Effector CD8-positive, alpha-beta T cell (primary cell): ENCODE measurements at places on chromosomes 11 and 22.

GRCh38 chr11:119794756-119795155, 65.8 kb upstream of the NECTIN1 start:
- no peak for DNase-seq

- no peak for DNase-seq
Measured at GRCh38 chr11:66457826-66458225, 8.9 kb upstream of the PELI3 start.

DNA sequence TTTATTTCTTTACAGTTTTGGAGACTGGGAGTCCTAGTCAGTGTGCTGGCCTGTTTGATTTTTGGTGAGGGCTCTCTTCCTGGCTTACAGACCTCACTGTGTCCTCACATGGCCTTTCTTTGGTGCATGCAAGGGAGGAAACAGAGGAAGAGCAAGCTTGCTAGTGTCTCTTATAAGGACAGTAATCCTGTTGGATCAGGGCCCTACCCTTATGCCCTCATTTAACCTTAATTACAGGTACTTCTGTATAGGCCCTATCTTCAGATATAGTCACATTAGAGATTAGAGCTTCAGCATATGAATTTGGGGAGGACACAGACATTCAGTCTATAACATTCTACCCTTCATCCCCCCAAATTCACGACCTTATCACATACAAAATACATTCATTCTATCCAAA, 14.3 kb downstream of the ZC3H7B start:
- DNase-seq: no peak

DNA sequence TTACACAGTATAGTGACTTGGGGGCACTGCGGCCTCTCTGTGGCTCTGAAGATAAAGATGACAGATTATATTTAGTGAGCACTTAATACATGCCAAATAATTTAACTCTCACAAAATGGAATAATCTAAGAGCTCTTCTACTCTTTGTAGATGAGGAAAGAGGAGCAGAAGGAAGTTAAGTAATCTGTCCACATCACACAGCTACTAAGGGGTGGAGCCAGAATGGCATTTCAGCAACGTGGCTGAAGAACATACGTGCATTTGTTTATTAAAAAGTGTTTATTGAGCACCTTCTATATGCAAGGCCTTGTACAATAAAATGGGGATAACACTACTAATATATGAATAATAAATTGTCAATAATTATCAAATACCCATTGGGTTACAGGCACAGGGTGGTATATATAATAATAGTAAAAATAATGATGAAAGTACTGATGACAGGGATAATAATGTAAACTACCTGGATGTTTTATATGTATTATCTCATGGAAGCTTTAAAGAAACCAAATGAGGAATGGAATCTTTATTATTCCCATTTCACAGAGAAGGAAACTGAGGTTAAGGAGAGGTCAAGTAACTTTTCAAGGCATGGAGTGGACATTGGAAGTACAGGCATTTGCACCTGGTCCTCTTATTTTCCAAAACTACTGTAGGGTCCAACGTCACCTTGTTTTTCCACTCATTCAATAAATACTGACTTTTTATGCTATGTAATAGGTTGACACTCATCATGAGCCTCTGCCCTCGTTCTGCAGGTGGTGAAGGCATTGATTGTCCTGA, 38.0 kb upstream of the IL17RA start:
- no peak for DNase-seq

DNA sequence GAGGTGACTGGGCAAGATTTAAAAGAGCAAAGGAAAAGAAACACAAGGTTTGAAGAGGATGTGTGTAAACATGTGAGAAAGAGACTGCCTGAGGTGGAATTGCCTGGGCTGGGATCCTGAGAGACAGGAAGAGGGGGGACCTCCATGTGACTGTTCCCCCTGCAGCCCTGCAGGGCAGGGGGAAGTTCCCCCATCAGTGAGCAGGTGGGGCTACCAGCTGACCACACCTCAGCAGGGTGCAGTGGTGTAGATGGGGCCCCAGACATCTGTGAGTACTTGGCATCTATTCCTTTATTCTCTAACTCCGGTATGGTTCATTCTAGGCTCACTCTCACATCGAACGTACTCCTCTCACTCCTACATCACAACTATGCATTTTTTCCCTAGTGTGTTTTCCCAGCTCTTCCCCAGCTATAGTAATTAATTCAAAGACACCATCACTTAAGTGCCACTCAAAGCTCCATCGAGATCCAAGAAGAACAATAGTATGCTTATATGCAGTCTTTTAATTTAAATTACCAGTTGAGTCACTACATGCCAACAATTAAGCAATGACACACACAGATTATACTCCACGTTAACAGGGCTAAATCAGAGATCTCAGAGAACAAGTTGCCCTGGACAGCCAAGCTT, 42.7 kb downstream of the LGR4 start:
- DNase-seq: no peak

DNA sequence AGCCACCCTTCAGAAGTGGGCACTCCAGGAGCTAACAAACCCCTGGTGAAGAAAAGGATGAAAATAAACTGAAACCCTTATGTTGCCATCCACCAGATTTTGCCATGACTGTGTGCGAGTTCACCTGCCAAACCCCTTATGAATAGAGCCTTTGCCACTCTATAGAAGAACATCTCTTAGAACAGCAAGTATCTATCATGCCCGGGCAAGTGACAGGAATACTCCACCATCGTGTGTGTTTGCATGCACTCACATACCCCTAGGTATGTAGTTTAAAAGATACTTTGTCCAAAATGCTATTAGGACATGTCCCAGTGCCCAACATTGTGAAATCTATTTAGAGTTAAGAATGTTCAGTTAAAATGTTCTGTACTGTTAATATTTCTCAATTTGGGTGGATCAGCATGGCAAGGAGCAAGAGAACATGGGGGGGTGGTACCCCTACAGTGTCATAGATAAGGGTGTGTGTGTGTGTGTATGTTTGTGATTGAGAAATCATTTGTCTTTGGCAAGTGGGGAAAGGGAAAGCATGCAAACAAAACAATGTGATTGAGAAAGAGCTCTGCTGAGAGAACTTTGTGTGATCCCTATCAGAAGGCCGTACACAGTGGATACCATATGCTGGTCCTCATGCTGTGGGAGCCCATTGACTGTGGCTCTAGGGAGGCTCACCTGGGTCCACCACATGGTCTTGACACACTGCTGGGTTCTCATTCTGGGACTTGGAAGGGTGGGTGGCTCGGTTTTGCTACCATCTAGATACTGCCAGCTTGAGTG, 94.9 kb downstream of the ZBTB16 start:
- no peak for DNase-seq

- DNase-seq: no peak
Measured at GRCh38 chr11:122816761-122817520, 21.4 kb upstream of the CRTAM start.

- DNase-seq: no peak
Measured at GRCh38 chr22:36546932-36547331, 18.0 kb upstream of the EIF3D start.

DNA sequence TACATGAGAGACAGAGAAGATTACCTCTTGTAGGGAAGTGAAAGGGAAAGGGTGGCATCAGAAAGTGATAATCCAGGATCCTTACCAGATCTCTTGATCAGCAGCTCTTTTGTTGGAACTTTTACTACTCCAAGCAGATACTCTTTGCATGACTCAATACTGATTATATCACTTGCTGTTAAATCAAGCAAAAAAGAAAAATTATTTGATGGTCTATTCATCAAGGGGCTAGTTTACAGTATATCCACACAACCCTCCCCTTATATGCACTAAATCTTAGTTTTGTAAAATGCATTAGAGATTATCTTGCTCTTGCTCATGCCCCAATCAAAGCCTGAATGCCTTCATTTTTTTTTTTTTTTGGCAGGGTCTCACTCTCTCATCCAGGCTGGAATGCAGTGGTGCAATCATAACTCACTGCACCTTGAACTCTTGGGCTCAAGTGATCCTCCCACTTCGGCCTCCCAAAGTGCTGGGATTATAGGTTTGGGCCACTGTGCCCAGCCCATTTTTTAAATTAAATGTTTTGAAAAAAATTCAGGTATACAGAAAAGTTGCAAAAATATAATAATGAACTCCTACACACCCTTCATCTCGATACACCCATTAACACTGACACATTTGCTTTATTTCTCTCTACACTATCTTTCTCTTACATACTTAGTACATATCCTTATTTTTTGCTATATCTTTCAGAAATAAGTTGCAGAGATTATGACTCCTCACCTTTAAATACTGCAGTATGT, 76.1 kb upstream of the UCP3 start:
- DNase-seq: no peak

- DNase-seq: no peak
Measured at GRCh38 chr11:28616160-28616965, 508.2 kb downstream of the METTL15 start.

GRCh38 chr22:50178471-50178864, 7.2 kb upstream of the TRABD start:
- DNase-seq: no peak

- no peak for DNase-seq
Measured at GRCh38 chr22:32082331-32082730, 39.3 kb downstream of the SLC5A1 start.

GRCh38 chr11:56637500-56637899, 4.7 kb downstream of the OR5AP2 start:
- DNase-seq: no peak

- no peak for DNase-seq
Measured at GRCh38 chr22:31938296-31938695, 6.0 kb upstream of the YWHAH start.

- DNase-seq: no peak
Measured at GRCh38 chr11:729492-730074, 17.7 kb upstream of the TALDO1 start.

GRCh38 chr22:30167734-30168133, 78.8 kb downstream of the LIF start:
- no peak for DNase-seq

DNA sequence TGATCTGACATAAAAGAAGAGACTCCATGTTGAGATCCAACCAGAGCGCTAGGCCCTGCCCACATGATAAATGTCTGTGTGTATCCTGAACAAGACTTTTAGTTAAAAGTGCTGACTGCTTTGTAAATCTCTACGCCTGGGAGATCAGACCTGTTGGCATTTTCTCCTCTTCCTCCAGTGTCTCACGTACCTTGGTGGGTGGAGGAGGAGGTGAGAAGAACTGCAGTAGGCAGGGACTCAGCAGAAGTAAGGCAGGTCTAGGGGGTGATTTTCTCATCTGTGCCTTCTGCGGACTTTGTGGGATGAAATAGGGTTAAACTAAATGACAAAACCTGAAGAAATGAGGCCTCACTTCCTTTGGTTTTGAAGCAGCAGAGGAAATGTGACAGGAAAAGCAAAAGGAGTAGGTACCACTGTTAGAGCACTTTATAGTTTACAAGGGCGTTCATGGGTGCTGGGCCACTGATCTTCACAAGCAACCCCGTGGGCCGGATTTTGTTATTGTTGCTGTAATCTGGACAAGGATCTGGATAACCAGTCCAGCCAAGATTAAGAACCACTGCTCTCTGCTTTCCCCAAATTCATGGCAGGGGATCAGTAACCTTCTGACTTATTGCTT, 36.7 kb upstream of the PLET1 start:
- DNase-seq: no peak

DNA sequence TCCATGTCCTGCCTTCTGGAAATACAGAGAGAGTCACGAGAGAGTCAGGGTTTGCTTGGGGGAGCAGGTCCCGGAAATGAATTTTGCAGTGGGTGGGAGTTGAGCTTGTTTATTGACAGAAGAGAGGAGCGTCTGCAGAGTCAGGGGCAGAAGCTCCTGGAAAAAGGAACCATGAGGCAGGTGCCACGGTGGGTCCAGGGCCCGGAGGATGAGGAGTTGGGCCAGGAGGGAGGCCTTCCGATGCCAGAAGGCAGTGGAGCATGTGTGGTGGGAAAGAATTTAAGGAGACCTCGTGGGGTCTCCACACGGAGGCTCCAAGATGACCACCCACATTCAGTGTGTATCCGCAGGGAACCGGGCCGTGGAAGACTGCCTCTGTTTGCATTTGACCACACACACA, 461.2 kb downstream of the BRD1 start:
- no peak for DNase-seq

DNA sequence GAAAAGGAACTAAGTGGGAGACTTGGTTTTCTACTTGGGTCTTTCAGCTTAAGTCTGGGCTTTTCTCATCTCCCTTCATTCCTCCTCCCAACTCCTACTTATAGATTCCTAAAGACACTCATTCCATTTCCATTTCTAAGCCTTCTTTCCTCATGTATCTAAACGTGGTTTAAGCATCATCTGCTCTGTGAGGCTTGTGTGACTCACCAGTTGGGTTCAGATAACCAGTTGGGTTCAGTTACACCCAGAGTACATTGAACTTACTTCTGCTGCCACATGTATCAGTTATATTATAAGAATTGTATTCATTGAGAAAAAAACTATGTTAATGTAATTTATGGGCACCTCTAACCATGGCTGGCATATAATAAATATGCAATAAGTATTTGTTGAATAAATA, 831.2 kb upstream of the CCDC90B start:
- DNase-seq: no peak

DNA sequence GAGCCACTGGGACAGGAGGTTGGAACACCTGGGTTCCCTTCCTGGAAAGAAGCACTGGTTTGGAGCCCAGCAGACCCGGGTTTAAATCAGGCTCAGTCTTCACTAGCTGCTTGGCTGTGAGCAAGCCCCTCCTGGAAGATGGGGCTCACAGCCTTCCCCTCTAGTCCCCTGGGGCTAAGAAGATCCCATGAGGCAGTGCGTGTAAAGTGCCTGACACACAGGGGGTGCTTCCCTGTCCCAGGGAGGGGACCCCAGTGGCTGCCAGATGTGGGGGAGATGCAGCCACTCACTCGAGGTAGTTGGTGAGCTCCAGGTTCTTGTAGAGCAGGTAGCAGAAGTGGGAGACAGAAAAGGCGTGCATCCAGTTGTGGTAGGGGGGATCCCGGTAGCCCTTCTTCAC, 93.2 kb downstream of the PDE2A start:
- DNase-seq: no peak

DNA sequence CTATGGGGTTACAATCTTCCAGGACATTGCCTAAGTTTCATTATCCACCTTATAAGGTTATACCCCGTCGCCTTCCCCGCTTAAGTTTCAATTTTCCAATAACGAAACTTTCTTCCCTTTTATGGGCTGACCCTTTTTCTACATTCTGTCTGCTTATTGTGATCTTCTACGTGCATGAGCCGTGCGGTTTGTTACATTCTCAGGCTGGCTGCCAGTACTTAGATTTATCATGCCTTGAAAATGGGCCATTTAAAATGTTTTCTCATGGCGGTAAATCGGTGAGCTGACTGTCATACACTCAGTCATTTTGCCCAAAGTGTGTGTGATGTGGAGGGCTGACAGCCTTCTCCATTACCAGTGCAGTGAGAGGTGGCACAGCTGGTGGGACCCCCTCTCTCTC, 23.3 kb downstream of the DGCR6L start:
- no peak for DNase-seq

- DNase-seq: no peak
Measured at GRCh38 chr11:117193130-117194020, 5.8 kb upstream of the TAGLN start.

GRCh38 chr22:33919391-33920196, 682 bp downstream of the LARGE1 start:
- no peak for DNase-seq

DNA sequence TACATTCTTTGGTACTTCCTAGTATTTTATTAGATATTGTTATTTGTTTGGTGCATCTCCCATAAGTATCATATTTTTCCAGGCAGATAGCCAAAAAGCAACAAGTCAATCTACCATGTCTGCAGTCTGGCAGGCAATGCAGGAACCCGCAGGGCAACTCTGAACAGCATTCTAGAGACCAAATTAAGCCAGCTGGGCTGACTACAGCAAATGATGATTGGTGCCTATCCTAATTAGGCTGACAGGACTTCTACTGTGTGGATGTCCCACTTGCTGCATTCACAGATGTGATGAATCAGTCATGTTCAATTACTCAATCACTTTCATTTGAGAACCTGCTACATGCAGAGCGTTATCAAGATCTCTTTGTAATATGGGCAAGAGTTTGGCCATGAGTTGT, 40.3 kb upstream of the AMOTL1 start:
- no peak for DNase-seq
